SK-N-SH treated with all-trans-retinoic acid at 6 μM for 48 hours (cell line): ENCODE measurements at places on chromosomes 4 and X.

- no peak for ATAC-seq
Measured at GRCh38 chr4:79212311-79212710, 113.5 kb downstream of the NAA11 start.

DNA sequence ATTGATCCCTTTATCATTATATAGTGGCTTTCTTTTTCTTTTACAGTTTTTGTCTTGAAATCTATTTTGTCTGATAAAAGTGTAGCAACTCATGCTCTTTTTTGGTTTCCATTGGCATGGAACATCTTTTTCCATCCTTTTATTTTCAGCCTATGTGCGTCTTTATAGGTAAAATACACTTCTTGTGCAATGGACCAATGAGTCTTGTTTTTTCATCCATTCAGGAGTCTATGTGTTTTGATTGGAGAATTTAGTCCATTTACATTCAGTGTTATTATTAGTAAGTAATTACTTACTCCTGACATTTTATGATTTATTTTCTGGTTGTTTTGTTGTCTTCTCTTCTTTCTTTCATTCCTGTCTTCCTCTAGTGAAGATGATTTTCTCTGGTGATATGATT, 66.4 kb upstream of the IL2 start:
- no peak for ATAC-seq

DNA sequence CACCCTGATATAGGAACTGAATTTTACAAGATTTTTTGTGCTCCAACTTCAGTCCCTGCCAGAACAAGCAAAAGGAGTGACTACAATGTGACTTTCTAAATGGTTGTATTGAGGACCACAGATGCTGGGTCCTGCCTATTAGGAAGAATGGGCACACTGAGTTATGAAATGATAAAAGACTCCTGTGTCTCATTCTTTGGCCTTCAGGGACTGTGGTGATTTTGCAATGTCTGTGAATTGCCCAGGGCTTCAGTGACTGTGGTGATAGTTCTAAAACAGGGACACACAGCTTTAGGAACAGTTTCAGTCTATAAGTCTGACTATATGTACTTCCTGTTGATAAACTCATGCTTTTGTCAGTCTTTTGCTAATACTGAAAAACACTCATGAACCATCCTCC, 210.2 kb downstream of the DMD start:
- ATAC-seq, result no peak

DNA sequence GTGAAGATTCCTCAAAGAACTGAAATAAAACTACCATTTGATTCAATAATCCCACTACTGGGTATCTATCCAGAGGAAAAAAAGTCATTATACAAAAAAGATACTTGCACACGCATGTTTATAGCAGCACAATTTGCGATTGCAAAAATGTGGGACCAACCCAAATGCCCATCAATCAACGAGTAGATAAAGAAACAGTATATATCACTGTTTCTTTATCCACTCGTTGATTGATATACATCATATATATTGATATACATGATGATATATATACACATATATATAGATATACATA, 13.6 kb upstream of the AFP start:
- no peak for ATAC-seq

GRCh38 chr4:110270492-110271197, 72.2 kb upstream of the ELOVL6 start:
- peak; percentile 86 for ATAC-seq

DNA sequence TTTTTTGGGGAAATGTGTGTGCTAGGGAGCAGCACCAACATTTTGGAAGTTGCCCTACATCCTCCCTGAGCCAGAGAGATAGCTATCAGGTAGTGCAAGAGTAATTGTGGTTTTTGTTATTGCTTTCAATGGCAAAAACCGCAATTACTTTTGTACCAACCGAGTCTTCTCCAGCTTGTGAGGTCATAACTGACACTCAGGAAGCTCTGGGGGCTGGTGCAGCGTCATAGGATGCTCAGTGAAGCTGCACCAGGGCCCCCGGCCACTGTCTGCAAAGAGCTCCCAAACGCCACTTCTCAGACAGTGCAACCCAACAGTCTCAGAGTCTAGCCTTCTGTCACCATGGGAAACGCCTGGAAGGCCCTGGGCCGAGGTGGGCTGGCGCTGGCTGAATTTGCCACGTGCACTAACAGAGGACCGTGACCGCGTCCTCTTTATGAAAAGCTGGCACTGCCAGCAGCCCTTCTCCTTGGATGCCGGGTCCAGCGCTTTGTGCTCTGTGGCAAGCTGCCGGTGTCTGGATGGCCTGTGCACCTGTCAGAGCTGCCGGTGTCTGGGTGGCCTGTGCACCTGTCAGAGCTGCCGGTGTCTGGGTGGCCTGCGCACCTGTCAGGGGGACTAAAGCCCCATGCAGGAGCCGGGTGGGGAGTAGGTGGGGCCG, 19.4 kb downstream of the SH3TC1 start:
- no peak for ATAC-seq

- ATAC-seq, result no peak
Measured at GRCh38 chr4:86872135-86872534, 20.1 kb downstream of the C4orf36 start.

GRCh38 chr4:71110499-71110898, 117.0 kb downstream of the DCK start:
- no peak for ATAC-seq

- ATAC-seq, result no peak
Measured at GRCh38 chr4:124803026-124803425, 90.5 kb upstream of the ANKRD50 start.

DNA sequence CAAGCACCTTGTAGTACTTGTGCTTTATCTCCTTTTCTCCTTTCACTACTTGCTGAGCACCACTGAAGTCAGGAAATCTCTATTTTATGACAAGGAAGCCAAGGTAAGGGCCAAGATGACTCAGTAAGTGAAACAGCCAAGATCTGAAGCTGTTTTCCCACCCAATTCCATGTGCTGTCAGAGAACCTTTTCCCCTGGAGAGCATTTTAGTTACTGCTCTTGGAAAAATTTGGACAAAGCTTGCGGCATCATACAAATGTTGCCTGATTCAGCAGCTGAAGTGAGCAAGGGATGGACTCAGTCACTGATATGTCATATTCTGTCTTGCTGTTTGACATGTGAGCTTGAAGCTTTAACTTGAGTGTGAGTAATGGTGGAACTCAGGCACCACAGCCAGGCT, 391.4 kb downstream of the RAB28 start:
- ATAC-seq, result no peak
